ENCODE measurements at places on chromosomes 4 and X. TPM values are rescaled to one million over a fixed set of nuclear protein-coding genes. Genes with fewer than 3 reads are reported as not detected.

DNA sequence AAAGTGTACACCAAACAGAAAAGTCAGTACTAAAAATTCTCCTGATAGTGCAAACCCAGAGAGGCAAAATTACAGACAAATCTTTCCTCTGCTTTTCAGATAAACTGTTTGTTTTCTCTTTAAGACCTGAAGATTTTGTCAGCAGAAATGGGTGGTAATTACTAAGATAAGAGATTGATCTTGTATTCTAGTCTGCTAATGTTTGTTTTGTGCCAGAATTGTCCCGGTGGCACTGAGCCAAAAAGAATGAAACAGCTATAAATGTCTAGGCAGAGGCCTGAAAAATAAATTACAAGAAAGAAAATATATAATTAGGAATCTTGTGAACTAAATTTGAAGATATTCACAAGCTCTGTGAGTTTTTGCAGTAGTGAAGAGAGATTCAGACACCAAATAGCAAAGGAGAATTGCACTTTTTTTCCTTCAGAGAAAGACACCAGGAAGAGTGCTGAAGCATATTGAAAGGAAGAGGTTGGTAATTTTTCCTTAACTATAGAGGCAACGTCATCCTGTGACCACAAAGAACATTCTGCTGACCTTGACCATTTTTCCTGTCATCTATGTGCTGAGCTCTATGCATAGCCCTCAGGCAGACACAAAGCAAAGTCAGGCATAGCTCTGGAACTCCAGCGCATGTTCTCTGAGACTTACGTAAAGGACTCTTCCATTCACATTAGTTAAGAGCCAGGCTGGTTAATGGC is 314.5 kb upstream of the RASGEF1B start:
- no peak for DNase-seq

- DNase-seq: no peak
These were observed 32.9 kb upstream of the DIPK2B start for GRCh38 chrX:45233531-45233930.

- DNase-seq: peak; percentile 71
These were observed 69.1 kb downstream of the PSAPL1 start for GRCh38 chr4:7365462-7366179.

DNA sequence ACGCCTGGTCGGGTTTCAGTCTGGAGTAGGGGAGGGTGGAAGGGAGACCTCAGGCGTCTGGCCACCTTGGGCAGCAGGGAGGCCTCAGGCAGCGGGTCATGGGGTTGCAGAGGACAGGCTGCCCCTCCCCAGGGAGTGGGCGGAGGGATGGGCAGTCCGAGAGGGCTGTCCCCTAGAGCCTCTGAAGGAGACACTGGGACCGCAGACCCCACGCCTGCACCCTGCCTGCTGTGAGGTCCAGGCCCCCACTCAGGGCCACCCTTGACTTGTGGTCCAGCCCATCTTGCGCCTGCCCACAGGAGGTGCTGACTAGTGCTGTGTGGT is 16.5 kb downstream of the FGFRL1 start:
- no peak for DNase-seq

DNA sequence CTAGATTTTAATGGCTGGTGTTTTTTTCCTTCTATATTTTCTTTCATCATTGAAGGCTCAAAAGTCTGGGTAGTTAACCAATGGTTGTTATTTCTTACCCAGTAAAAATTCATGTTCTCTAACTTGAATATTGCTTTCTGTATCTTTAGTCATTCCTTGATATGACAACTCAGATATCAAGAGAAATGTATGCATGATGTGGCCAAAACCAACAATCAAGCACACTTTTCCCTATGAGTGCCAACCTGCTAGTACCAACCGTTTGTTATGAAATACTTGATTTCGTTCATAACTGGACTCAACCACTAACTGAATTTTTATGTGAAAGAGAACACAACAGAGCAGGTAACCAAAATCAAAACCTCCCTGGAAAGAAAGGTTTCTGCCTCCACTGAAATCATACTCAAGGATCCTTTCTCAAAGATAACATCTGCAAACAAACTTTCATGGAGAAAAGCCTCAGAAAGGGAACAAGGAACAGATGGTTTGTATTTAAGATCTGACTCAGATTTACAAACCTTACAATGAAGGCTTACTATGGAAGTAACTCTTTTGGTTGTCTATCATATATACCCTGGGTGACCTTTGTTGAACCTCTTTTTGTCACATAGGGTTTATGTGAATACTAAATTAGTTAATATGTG is 8.3 kb upstream of the VEGFC start:
- DNase-seq: no peak

DNA sequence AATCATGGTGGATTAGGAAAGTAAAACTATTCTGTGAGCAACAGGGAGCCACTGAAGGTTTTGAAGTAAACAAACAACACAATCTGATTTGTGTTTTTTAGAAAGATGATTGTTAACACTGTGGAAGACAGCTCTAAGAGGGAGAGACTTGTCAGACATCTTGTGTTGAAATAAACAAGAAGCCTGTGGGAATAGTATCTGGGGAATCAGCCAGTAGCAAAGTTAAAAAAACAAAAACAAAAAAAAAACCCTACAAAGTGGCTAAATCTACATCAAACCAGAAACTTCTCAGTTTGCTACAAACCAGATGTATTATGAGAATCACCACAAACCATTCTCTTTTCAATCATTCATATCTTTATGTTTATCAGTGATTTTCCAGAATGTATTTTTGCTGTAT is 125.7 kb upstream of the GPC4 start:
- DNase-seq: no peak

- DNase-seq: no peak
These were observed 1408.0 kb downstream of the PCDH18 start for GRCh38 chr4:136124251-136124745.

- DNase-seq: no peak
These were observed at the start of gene BTK for GRCh38 chrX:101385795-101386541. BTK (minus strand) TSS chrX:101386191; CDS start chrX:101375284, 10,907 bp downstream.

DNA sequence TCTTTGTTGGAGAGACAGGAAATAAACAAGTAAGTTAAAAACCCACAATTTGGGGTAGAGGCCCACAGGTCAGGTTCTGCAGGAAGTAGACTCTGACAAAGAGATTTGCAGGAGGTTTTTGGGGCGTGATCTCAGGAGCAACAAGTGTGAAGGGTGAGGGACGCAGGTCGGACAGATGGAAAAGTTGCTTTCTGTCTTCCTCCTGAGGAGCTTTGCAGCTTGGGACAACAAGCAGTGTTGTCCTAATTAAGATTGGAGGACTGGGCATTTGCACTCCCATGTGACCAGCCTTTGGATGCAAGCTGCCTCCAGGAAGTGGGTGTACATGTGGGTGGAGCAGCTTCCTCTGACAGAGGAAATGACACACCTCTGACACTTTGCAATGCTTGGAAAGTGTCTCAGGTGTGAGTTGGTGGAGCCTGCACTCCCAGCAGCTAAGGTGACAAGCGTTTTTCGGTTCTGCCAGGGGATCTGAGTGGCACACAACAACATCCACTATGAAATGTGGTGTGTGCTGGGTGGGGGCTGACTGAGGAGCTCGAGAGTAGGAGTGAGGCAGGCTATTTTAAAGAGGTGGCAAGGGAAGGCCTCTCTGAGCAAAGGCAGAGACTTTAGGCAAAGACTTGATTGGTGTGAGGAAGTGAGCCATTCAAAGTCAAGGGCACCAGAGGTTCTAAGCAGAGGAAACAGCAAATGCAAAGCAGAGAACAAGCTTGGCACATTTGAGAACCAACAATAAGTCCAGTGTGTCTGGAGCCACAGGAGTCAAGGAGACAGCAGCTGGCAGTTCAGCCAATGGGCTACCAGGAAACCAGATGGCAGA is 339.8 kb upstream of the GATB start:
- DNase-seq: no peak

- no peak for DNase-seq
These were observed 19.3 kb downstream of the RASSF6 start for GRCh38 chr4:73600954-73601353.

- no peak for DNase-seq
These were observed 564.6 kb upstream of the DIPK2B start for GRCh38 chrX:45765281-45765680.

- no peak for DNase-seq
These were observed 684.0 kb upstream of the PRKX start for GRCh38 chrX:4397471-4397870.

DNA sequence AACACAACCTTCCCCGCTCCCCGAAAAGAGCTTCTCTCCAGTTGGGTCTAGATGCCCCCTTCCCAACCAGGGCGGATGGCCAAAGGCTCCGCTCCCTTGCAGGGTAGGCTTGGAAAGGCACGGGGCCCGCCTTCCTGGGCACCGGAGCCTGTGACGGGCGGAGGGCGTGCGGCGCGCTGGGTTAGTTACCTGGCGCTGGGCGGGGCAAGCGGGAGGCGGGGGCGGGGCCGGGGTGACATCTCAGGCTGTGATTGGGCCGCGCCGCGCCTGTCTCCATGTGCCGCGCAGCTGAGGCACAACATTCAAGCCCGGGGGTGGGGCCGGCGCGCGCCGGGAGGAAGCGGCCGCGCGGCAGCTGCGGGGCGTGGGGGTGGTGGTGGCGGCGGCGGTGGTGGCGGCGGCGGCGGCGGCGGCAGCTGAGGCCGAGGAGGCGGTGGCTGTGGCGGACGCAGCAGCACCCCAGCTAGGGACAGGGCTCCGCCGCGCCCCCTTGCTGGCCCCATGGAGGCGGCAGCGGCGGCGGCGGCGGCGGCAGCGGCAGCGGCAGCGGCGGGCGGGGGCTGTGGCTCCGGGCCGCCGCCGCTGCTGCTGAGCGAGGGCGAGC is at the start of gene REPS2:
TSS of gene REPS2 (plus strand) at position 298 of the 604 bp plus-strand sequence. CDS start at position 502, 204 bp downstream.
- DNase-seq: peak; percentile 92

- DNase-seq: no peak
These were observed 41.1 kb upstream of the AFF2 start for GRCh38 chrX:148459343-148459742.

DNA sequence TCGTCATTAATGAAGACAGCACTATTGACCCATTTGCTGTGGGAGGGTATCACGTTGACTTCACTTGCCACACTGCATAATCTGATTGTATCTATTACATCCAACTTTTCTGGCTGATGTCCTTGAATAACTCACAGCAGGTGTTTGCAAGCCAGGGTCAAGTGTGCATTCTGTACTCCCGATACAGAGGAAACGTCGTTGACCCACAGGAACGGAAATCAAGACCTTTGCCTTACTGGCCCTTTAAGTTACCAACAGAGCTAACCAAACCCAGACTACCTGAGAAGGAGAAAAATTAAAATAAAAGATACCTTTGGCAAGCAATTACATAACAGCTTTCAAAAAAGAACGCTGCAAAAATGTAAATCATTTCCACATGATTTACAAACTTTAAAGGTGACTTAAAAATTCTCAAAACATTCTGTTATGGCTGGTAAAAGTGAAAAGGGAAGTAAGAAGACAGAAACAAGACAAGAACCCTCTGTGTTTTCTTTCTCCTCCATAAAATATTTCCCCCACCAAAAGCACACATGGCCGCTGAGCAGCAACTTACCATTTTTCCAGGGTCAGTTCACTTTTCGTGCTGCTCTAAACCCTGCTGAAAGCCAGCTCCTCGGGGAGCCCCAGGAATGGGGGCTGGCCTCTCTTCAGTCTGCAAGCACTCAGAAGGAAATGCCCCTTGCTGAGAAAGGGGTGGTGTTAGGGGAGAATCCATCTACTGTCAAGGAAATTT is 6.5 kb upstream of the SHISA3 start:
- no peak for DNase-seq

DNA sequence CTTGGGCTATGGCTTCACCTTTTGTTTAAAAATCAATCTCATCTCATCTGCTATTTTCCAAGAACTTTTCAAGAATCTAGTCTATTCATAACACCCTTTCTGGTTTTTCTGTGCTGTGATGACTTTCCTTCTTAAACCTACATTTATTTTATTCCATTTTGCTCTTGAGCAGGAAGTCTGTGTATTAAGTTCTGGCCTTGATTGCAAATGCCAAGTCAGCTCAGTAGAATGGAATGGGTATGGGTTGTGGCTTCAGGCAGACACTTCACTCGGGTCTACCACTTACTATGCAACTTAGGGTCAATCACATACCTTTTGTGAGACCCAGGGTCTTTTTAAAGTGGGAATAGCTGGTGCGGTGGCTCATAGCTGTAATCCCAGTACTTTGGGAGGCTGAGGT is 522.3 kb downstream of the TRIML1 start:
- DNase-seq: no peak

DNA sequence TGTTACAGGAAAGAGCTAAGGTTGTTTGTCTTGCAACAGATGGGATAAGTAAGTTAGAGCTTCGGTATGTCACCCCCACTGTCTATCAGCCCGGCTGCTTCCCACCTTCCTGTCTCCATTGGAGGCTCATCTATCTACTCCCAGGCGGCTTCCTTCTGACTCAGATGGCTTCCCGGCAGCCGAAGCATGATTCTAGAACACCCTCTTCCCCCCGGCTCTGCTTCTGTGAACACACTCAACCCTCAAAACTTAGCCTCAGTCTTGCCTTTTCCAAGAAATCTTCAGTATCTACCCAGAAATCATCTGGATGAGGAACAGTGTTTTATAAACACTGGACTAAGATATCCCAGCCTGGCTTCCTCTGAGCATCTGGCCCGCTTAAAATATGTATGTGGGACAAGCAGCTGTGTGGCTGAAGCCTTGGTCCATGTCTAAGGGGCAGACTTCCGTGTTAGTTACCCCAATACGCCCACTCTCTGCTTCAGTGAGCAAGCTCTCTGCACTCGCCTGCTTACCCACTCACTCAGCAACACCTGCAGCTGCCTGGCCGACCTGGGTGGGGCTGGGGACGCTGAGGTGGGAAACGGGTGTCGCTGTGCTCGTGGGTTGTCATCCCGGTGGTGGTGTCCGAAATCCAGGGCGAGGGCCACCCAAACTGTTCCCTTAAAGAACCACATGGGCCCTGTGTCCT is 12.0 kb upstream of the SLC2A9 start:
- DNase-seq: no peak

GRCh38 chr4:114116861-114117260 is 137.4 kb upstream of the ARSJ start:
- no peak for DNase-seq

- no peak for DNase-seq
These were observed 54.1 kb downstream of the PHKA2 start for GRCh38 chrX:18929775-18930174.

DNA sequence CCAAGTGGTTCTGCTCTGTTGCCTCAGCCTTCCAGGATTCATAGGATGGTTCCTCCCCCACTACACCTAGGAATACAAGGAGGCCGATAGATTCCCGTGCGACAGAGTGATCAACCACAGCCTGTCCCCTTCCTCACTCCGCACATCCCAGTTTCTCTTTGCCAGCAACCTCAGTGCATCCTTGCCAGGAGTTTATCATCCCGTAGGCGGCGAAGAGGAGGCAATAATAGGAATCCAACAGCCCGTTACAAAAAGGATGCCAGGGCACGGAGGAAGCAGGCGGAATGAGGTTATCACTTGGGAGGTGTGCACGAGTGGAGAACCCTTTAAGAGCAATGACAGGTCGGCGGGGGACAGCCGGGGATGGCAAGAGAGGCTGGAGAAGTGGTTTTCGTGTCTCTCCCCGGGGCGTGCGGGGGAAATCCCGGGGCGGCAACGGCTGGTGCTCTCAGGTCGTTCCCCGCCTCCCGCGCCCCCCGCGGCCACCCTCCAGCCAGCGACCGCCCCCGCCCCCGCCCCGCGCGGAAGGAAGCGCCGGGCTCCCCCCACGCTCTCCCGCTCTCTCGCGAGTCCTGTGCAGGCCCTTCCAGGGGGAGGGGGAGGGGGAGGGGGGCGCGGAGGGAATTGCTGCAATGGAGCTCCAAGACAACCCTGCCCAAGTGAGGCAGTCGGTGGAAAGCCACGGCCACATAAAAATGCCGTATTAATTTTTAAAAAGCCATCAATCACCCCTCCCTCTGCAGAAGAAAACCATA is 1.6 kb downstream of the PPP3CA start:
- peak; percentile 85 for DNase-seq

The UGT2B10 gene
- polyA plus RNA-seq: not detected

The DIPK2B gene
- polyA plus RNA-seq: 10.9 TPM

The ETDB gene
- polyA plus RNA-seq: not detected

The GAGE2A gene
- polyA plus RNA-seq: not detected

The ANKRD50 gene
- 3.0 TPM for polyA plus RNA-seq

The KLB gene
- 0.32 TPM for polyA plus RNA-seq

The ELOVL6 gene
- 8.1 TPM for polyA plus RNA-seq

The PLXNB3 gene
- polyA plus RNA-seq: 6.8 TPM

Data from right cardiac atrium (tissue), 5 donors.